Activated naive CD8-positive, alpha-beta T cell treated with anti-CD3 and anti-CD28 coated beads for 36 hours (primary cell): ENCODE measurements at places on chromosomes 3 and 15.

DNA sequence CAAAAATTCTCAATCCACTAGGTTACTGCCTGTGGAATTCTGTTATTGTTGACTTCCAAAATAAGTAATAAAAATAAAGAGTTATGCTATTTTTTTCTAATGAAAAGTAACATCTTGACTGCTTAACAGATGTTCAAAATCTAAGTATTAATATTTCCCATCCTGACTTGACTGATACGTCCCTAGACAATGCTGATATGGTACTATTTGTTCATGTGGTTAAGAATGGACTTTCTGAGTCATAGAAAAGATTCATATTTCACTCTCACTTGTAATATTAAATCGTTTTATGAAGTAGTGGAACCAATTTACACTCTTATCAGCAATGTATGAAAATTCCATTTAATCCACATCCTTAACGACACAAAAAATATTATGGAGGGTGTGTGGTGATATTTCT is 104.8 kb upstream of the PLSCR5 start:
- no peak for DNase-seq

DNA sequence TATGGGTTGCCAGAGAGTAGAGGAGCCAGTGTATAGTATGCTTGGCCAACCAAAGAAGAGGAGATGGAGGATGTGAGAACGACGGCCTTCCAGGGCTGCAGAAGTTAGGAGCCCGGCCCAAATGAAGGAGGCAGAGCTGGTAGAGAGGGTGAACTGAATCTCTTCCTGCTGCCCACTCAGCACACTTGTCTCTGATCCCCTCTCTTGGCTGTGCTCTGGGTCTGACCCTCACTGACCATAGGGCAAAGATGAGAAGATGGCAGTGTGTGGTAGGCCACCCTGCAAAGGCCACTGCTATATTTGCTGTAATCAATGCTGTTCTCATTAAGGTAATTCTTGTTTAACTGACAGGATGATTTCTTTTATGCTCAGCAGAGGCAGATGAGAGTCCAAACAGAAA is 256.0 kb downstream of the OCA2 start:
- no peak for DNase-seq

- DNase-seq: peak; percentile 11
These were observed 39.6 kb downstream of the C3orf38 start for GRCh38 chr3:88189361-88189810.

GRCh38 chr3:143832433-143832832 is 15.8 kb downstream of the SLC9A9 start:
- DNase-seq: no peak

GRCh38 chr3:180626844-180627243 is 24.9 kb downstream of the TTC14 start:
- DNase-seq: no peak

- DNase-seq: no peak
These were observed 43.1 kb downstream of the RBPMS2 start for GRCh38 chr15:64732156-64732860.

DNA sequence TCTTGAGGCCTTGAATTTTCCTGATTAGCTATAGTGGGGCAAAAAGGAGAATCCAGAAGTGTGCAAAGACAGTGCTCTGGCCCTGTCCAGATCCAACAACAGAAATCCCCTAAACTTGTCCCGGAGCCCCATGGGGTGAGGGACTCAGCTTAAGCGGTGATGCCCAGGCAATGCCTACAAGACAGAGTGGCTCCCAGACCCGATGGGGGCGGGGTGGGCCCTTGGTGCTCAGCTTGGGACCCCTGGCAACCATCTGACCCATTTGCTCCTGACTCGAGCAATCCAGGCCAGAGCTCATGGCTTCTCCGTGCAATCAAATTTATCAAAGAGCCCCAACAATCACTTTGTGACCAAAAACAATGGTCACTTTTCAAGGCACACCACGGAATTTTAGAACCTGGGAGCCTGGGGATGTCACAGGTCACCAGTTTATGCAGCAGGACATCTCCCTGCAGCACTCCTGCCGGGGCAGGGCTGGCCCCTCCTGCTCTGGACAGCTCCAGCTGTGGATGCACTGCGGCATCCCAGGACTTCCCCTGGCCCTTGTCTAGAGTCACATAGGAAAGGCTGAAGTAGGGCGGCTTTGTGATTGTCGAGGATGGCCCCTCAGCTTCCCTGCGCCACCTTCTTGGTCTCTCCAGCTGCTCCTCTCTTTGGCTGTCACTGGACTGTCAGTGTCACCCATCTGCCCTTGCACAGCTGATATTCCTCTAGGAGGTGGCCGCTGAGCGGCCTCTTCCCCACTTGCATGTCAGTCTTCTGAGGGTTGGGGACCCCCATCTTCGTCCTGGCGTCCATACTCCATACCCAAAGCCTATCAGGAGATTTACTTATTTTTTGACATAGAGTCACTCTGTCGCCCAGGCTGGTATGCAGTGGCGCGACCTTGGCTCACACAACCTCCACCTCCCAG is 28.4 kb downstream of the RGMA start:
- no peak for DNase-seq

GRCh38 chr3:41638381-41638780 is 323.5 kb downstream of the ULK4 start:
- no peak for DNase-seq

- no peak for DNase-seq
These were observed 550 bp downstream of the CCDC9B start for GRCh38 chr15:40340038-40340739.

DNA sequence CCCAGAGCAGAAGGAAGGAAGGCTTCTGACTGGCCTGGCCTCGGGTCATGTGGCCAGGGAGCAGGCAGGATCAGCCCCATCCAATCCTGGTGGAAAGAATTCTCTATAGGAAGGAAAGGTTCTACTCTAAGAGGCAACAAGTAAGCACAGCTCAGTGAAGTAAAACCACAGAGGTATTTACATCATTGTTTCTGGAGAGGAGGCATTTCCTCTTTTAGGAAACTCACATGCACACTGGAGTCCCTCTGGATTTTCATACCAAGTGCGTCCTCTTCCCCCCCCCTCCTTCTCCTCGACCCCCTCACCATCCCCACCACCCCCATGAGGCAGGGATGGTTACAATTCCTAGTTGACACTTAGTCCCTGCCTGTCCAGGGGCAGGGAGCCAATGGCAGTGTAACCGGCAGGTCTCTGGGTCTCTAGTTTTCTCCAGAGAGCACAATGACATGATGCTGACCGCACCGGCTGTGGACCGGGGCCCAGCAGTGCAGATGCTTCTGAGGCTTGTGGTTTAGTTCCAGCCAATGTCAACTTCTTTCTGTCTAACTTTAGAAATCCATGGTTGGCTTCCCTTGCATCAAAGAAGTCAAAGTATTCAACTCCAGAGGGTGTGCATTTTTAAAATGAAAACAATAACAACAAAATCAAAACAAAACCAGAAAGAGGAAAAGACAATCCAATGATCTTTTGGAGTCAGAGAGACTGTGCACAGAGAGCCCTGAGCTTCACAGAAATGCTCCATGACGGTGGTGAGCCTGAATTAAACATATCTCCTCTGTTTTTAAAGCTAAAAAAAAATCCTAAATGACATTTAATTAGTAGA is 230.3 kb upstream of the TLE3 start:
- DNase-seq: no peak
